ENCODE measurements at places on chromosomes 12 and 14. TPM values are rescaled to one million over a fixed set of nuclear protein-coding genes. Genes with fewer than 3 reads are reported as not detected.

DNA sequence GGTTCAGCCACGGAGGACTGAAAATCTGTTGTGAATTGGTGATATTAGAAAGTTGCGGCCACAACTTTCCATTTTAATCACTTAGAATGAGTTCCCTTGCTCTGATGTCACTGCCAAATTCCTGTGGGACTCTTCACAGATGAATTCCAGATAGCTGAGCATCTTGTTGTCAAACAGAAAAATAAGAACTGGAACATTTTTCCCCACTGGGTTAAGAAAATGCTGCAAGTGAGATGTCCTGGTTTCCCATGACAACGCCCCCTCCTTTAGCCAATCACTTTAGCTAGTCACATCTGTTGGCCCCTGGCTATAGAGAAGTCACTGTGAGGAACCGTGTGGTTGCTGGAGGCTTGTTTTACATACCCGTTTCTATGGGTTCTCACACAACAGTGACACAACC is 135.9 kb downstream of the KTN1 start:
- DNase-seq: no peak

GRCh38 chr14:71803539-71804260 is 128.5 kb upstream of the RGS6 start:
- no peak for DNase-seq

- no peak for DNase-seq
Observed at GRCh38 chr12:2334689-2335088, 281.9 kb downstream of the CACNA1C start.

Gene FSCB
- not detected for total RNA-seq

DNA sequence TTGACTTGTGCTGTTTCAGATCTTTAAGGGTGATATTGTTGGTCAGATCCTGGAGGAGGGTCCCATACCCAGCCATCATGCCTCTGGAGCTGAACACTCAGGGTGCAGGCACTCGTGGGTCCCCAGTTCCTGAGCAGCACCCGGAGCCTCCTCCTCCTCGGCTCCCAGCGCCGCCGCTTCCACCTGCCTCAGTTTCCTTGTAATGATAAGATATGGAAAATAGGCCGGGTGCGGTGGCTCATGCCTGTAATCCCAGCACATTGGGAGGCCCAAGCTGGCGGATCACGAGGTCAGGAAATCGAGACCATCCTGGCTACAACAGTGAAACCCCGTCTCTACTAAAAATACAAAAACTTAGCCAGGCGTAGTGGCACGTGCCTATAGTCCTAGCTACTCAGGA is 20.2 kb upstream of the AEBP2 start:
- no peak for DNase-seq

DNA sequence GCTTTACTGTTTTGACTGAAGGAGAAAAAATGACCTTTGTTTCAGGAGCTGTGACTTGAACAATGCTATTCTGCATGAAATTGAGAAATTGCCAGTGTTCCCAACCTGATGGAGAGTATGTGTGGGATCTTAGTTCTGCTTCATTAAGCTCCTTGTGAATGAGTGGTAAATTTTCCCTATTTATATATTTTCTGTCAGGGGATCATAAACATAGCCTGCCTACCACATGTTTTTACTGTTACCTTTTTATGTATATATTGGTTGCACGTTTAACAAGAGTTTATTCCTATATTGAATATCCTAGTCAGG is 271.7 kb downstream of the PDZRN4 start:
- no peak for DNase-seq

GRCh38 chr12:123149088-123149487 is 1.8 kb downstream of the PITPNM2 start:
- DNase-seq: no peak

DNA sequence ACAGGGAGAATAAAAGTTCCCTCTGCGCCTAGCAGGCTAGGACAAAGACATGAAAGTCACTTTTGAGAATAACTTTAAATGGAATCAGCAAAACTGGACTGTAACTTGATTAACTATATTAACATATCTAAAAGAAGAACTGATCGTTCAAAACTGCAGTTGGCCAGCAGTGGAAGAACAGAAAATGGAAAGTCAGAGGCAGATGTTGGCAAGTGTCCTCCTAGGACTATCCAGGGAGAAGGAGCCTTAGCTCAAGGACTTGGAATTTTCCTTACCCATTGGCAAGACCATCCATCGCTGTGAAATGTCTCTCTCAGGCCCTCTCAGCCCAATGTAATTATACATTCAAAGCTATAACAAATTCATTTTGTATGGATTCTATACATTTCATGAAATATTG is 419.7 kb downstream of the ATP23 start:
- DNase-seq: no peak

Gene CD69
- total RNA-seq: 0.69 TPM

DNA sequence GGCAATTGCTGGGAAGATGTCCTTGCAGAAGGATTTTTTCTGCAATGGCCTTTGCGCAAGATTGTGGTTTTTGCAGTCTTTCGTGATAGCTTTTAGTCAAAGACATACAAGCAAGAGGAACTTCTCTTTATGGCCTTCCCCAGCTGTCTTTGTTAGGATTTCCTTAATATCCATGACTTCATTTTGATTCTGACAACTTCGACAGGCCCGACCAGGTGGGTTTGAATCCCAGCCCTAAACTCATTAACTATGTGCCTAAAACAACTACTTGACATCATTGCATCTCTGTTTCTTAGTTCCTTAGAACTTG is 13.3 kb upstream of the VRK1 start:
- no peak for DNase-seq

Gene CLEC2D
- 18.9 TPM for total RNA-seq

Gene CFAP251
- total RNA-seq: 0.80 TPM

GRCh38 chr12:52224151-52224550 is 8.9 kb upstream of the KRT7 start:
- DNase-seq: no peak

Gene IFI27
- 3.8 TPM for total RNA-seq

GRCh38 chr12:105907982-105908381 is 230.8 kb downstream of the NUAK1 start:
- DNase-seq: no peak

Gene EFS
- total RNA-seq: 17.8 TPM

GRCh38 chr14:75793806-75794205 is 132.8 kb downstream of the TTLL5 start:
- no peak for DNase-seq

GRCh38 chr14:74610866-74611649 is 979 bp downstream of the LTBP2 start:
- no peak for DNase-seq

Gene HCFC2
- 13.3 TPM for total RNA-seq

GRCh38 chr12:123389560-123390351 is 5.8 kb downstream of the KMT5A start:
- peak; percentile 28 for DNase-seq
